CD8-positive, alpha-beta memory T cell (primary cell): ENCODE measurements at places on chromosomes 2 and 18.

DNA sequence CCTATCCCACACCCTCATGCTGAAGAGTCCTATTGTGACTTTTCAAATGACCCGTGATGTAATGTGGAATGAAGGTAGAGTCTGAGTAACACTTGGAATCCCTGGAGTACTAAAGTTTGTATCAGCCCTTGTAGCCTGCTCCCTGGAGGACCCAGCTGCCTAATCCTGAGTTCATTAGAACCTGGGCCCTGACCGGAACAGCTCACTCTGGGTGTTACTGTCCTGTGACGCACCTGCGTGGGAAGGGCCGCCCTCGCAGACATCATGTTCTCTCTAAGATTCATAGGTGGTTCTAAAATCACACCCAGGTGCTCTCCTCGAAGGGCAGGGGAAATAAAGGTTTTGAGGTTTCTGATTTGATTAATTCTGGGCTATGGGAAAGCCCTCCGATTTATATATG is 62.3 kb downstream of the NCK2 start:
- DNase-seq = no peak
- no peak overlapping the region for H3K27ac ChIP-seq
- H3K4me1 ChIP-seq = peaks cover 84% of the 10 kb centered on the region
- no peaks in the 10 kb centered on the region for H3K27me3 ChIP-seq
- no peaks in the 10 kb centered on the region for H3K36me3 ChIP-seq

DNA sequence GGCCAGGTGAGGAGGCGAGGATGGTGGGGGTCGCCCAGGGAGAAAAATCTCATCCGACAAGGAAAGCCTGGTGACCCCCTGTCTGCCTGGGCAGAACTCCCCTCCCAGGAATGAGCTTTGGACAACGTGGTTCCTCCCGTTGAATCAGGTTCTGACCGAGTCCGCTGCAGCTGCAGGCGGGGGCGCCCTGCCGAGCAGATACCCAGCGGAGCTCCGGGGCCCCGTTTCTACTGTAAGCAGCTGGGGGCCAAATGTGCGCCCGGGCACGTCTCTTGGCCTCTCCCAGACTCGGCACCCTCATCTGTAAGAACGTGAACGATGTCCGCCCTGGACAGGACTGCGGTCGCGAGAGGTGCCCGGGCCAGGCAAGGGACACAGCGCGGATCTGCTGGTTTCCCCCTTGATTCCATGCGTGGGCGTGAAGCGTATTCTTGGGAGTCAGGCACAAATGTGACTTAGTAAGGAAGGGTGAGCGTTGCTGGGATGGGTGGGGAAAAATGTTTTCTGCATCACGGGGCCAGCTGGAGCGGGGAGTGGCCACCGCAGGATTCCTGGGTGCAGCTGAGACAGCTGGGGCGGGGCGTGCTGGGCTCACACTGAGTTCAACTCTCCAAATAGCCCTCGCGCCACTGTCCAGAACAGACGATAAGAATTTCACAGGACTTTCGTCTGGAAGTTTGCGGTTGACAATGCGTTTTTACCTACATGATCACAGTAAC is 20.2 kb upstream of the TUBB6 start:
- H3K27ac ChIP-seq = no peak overlapping the region
- H3K36me3 ChIP-seq = no peaks in the 10 kb centered on the region
- DNase-seq = no peak
- no peaks in the 10 kb centered on the region for H3K4me1 ChIP-seq

DNA sequence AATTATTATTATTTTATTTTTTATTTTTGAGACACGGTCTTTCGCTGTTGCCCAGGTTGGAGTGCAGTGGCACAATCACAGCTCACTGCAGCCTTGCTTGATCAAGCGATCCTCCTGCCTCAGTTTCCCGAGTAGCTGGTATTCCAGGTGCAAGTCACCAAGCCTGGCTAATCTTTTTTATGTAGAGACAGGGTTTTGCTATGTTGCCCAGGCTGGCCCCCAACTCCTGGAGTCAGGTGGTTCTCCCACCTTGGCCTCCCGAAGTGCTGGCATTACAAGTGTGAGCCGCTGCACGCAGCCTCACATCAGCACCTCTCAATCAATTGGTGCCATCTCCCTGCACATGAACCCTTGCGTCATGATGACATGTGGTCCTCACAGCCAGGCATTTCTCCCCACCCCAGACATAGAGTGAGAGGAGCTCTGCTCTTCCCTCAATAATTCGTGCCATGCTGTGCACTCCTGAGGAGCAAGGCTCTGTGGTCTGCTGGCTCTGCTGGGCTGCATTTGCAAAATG is 5.9 kb downstream of the INPP5D start:
- no peak overlapping the region for H3K27ac ChIP-seq
- H3K36me3 ChIP-seq = peaks cover 16% of the 10 kb centered on the region
- no peak for DNase-seq
- H3K27me3 ChIP-seq = no peaks in the 10 kb centered on the region
- no peak overlapping the region for H3K4me3 ChIP-seq

DNA sequence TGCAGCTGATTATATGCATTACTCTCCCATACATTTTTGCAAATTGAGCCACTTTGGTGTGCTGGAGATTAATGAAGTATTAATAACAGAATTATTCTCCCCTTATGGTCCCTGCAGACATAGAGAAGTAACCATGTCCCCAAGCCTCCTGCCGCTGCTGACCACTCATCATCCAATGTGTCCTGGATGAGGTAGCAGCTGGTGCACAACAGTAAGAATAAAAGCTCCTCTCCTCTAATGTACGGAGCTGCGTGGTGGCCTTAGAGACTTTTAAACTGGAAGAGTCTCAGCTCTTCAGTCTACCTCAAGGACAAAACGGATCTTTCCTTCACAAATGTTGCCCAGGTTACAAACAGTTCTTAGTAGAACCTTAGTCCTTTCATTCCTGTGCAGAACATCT is 37.7 kb downstream of the TPO start:
- H3K4me3 ChIP-seq = no peak overlapping the region
- H3K36me3 ChIP-seq = no peaks in the 10 kb centered on the region
- no peak overlapping the region for H3K27ac ChIP-seq
- DNase-seq = no peak

- DNase-seq = no peak
- H3K27ac ChIP-seq = no peak overlapping the region
- no peaks in the 10 kb centered on the region for H3K36me3 ChIP-seq
- no peaks in the 10 kb centered on the region for H3K27me3 ChIP-seq
- no peaks in the 10 kb centered on the region for H3K4me1 ChIP-seq
Observed at GRCh38 chr2:208042450-208042849, 17.1 kb upstream of the PLEKHM3 start.

DNA sequence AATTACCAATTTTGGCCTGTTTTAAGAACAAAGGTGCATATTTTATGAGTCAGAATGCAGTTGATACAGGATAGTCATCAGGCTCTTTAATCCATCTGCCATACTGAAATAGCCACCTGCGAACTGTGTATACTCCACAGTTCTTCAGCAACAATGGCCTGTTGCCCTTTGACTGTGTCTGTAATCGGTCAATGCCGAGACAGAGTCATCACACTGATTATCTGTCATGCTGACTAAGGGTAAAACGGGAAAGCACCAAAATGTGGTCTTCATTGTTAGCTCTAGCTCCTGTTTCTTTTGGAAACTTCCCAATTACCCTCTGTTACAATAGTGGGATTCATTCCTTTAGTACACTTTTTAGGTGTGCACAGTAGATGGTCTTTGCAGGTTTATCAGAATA is 871.7 kb downstream of the DPP10 start:
- H3K36me3 ChIP-seq = no peaks in the 10 kb centered on the region
- no peaks in the 10 kb centered on the region for H3K27me3 ChIP-seq
- no peak overlapping the region for H3K27ac ChIP-seq
- H3K4me3 ChIP-seq = no peak overlapping the region

- no peaks in the 10 kb centered on the region for H3K4me1 ChIP-seq
- H3K27me3 ChIP-seq = no peaks in the 10 kb centered on the region
- H3K27ac ChIP-seq = no peak overlapping the region
- DNase-seq = no peak
Observed at GRCh38 chr18:45852631-45853030, 27.2 kb downstream of the SIGLEC15 start.

- peaks cover 22% of the 10 kb centered on the region for H3K4me1 ChIP-seq
- H3K27ac ChIP-seq = no peak overlapping the region
- H3K27me3 ChIP-seq = no peaks in the 10 kb centered on the region
- no peaks in the 10 kb centered on the region for H3K36me3 ChIP-seq
Observed at GRCh38 chr2:98839292-98839691, 96.7 kb downstream of the CRACDL start.

GRCh38 chr2:433216-433615 is 145.3 kb upstream of the ALKAL2 start:
- H3K4me1 ChIP-seq = peaks cover 39% of the 10 kb centered on the region
- no peak overlapping the region for H3K27ac ChIP-seq
- H3K36me3 ChIP-seq = no peaks in the 10 kb centered on the region
- no peak overlapping the region for H3K4me3 ChIP-seq

- no peaks in the 10 kb centered on the region for H3K27me3 ChIP-seq
- peaks cover 32% of the 10 kb centered on the region for H3K36me3 ChIP-seq
- H3K4me3 ChIP-seq = no peak overlapping the region
- H3K4me1 ChIP-seq = no peaks in the 10 kb centered on the region
- H3K27ac ChIP-seq = no peak overlapping the region
- no peak for DNase-seq
Observed at GRCh38 chr2:3469486-3469885, 49.8 kb downstream of the ADI1 start.

- H3K36me3 ChIP-seq = no peaks in the 10 kb centered on the region
- DNase-seq = no peak
- H3K27ac ChIP-seq = no peak overlapping the region
Observed at GRCh38 chr2:120307482-120307881, 38.5 kb upstream of the INHBB start.

GRCh38 chr2:238700506-238701340 is 147.2 kb upstream of the TWIST2 start:
- no peaks in the 10 kb centered on the region for H3K36me3 ChIP-seq
- H3K4me1 ChIP-seq = no peaks in the 10 kb centered on the region

- H3K27ac ChIP-seq = no peak overlapping the region
- no peaks in the 10 kb centered on the region for H3K36me3 ChIP-seq
- no peaks in the 10 kb centered on the region for H3K4me1 ChIP-seq
- H3K4me3 ChIP-seq = no peak overlapping the region
- no peak for DNase-seq
Observed at GRCh38 chr18:34991152-34991551, 50.1 kb upstream of the MAPRE2 start.

DNA sequence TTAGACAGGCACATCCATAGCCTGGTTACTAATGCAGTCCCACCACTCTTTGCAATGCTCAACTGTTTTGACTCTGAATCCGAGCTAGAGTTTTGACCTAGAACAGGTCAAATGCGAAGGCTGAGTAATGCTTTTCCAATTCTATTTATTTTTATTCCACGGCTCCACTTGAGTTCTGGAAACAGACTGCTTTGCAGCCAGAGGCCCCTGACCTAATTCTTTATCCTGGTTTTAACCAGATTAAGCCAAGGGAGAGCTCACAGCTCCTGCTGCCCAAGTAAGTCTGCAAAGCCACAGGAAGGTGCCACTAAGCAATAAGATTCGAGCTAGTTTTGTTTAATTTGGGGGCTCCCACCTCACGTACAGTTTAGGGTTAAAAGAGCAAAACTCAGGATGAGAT is 51.4 kb downstream of the MREG start:
- H3K36me3 ChIP-seq = no peaks in the 10 kb centered on the region
- DNase-seq = no peak
- H3K27ac ChIP-seq = no peak overlapping the region
- no peaks in the 10 kb centered on the region for H3K4me1 ChIP-seq
- H3K4me3 ChIP-seq = no peak overlapping the region
- no peaks in the 10 kb centered on the region for H3K27me3 ChIP-seq
